Kidney tubule cell (primary cell): ENCODE measurements at places on chromosomes 5 and 9.

DNA sequence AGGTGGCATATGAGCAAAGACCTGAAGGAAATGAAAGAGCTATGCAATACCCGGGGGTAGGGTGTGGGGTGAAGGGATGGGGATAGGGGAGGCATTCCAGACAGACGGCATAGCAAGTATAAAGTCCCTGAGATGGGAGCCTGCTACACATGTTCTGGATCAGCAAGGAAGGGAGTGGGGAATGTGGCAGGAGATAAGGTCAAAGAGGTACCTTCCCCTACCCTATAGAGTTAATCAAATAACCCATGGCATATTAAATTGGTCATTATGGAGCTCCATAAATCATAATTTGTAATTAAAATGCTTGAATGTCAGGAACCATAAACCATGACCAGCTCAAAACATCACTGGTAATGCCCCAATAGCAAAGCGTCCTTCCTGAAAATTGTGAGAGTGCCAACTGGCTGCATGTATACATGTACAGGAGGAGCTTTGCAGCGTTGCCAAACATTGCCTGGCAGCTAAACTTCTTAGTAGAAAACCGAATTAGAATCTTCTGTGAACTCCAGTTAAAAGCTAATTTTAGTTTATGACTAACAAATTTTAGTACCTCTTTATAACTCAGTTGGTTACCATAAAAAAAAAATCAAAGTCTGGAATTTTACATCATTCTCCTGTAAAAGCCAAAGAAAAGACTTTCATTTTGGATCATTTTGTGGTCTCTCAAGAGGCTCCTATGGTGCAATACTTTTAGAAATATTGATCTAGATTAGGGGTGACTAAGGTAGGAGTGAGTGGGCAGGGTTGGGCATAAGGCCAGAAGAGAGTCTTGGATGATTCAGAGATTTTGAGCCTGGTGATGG is 4.7 kb downstream of the DNAI1 start:
- DNase-seq: peak; percentile 75

DNA sequence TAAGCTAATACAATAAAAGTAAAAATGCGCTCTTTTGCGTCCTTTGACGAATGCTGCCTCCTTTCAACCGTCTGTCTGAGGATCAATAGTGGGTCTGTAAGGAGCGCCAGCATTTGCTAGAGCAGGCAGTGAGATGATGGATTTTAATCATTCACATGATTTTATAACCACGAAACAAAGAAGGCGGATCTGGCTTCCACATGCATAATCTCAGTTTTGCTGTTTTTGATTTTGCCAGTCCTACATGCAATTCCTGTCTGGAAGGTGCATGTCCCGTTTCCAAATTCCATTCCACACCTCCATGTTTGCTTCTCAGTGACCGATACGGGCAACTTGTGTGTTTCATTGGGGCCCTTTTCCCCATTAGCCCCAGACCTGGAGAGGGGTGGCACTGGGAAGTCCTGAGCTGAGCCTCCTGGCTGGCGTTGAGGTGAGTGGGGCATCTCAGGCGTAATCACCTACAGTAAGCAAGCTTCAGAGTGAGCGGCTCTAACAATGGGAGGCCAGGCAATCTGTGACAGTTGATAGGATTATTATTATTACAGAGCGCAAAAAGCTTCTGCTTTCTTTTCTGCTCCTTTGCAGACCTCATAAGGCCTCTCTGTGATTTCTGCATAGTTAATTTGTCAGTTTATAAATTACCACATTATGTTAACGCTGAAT is 405.4 kb downstream of the ZSWIM6 start:
- DNase-seq: no peak

DNA sequence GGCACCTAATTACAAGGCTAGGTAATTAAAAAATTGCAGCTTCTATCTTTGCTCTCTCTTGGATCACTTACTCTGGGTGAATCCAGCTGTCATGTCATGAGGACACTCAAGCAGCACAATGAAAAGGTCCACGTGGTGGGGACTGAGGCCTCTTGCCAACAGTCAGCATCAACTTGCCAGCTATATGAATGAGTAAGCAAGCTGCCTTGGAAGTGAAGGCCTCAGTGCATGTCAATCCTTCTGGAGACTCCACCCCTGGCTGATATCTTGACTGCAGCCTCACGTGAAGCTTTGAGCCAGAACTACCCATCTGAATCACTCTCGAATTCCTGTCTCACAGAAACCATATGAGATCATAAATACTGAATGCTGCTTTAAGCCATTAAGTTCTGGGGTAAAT is 140.5 kb downstream of the SNX18 start:
- DNase-seq: peak; percentile 93

DNA sequence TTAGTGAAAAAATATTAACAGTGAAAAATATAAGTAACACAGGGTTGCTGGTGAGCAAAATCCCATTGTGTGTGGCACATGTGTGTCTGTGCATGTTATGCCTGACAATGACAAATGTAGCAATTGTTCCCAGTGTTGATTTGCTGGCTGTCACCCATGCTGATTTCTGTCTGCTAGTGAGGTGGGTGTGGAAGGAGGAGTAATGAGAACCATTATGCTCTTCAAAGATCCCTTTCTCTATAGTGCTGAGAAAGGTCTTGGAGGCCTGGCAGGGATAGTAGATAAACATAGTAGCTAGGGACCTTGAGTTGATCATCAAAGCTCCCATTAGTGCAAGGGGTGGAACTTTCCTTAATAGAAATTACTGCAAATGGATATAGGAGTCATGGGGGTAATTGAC is 152.5 kb upstream of the CLINT1 start:
- DNase-seq: no peak

- no peak for DNase-seq
Observed at GRCh38 chr5:1844708-1845436, 37.9 kb downstream of the IRX4 start.
